Activated gamma-delta T cell treated with Interleukin-2 at 50 U/mL for 16 hours (primary cell): ENCODE measurements at places on chromosomes 4 and X.

DNA sequence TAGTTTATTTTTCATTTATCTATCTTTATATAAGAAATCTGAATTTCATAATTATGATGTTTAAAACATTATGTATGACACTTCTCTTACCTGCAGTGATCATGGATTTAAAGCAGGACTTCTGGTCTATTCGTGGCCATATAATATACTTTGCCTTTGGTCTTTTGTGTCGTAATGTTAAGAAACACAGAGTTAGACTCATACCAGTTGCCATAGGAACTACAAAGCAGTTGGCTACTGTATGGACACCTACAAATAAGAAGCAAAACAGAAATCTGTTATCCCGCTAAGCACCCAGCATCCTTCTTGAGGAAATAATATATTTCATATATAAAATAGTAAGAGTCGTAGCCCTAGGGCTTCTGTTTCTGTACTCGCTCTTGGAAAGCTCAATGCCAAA lies 4.3 kb downstream of the SEPSECS start:
- no peak for DNase-seq

DNA sequence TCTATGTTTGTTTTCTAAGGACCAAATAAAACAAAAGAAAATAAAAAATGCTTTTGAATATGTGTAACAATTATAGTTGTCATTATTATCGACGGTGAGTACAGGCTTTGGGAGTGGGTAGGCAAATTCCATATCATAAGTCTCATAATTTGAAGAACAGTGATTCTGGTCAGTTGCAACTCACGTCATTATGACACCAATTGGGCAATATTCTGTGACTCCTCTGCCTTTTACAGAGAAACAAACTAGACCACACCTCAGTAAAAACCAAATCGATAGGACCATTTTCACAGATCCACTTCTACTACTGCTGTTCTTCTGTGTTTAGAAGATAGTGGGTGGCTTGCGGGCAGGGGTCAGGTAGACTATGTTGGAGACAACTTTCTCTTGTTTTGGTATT lies 250.1 kb downstream of the C4orf33 start:
- DNase-seq: no peak

DNA sequence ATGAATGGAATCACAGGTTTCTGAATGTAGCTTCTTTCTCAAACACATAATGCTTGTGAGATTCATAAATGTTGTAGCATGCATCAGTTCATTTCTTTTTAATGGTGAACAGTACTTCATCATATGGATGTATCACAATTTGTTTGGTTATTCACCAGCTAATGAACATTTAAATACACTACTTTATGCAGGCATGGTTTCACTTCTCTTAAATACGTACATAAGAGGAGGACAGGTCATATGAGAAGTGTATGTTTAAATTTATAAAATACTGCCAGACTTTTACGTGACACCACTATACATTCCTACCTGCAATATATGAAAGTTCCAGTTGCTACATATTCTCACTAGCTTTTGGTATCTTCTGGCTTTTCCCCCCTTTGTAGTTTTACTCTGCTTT lies 65.4 kb downstream of the ANKRD17 start:
- no peak for DNase-seq

DNA sequence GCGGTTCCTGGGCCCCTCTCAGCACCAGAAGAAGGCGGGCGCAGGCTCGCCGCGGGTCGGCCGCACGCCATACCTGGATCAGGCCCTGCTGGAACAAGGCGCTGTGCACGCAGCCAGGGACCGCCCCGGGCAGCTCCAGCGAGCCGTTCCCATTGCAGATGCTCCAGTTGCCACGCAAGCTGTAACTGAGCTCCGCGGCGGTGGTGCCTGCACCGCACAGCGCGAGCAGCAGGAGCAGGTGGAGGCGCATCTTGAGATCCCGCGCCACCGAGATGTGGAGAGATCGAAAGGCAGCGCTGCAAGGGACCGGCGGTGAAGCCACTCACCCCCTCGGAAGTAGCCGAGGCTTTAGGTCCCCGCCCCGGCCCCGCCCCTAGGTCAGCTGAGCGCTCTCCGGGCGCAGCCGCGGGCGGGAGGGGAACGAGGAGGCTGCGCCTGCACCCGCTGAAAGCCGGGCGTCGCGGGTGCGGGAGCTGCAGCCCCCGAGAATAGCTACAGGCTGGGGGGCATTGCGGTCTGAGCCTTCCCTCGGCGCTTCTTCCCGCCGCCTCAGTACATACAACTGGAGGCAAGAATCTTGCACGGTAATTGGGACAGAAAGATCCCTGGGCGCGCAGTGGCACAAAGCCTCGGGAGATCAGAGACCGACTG lies at the start of gene MANBA:
MANBA (minus strand) TSS at position 324 of the 651 bp plus-strand sequence; CDS start at position 250, 74 bp downstream.
- peak; percentile 82 for DNase-seq

DNA sequence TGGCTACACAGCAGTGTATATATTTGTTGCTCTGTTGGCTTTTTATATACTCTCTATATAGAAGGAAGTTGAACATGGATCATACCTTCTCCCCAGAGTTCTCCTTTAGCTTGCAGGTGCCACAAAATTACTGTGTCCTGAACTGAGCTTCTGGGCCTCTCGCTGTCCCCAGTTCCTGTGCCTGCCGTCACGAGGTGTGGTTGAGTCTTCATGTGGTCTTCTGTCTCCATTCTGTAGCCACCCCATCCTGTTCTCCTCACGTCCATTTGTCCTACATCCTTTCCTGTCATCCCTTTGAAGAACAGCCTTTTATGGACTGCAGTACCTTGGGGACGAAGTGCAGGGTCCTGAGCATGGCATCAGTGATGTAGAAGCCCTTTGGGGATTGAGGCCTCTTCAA lies 14.5 kb downstream of the TMEM131L start:
- no peak for DNase-seq

- no peak for DNase-seq
These were observed 51.5 kb downstream of the PSAPL1 start for GRCh38 chr4:7383266-7383665.

DNA sequence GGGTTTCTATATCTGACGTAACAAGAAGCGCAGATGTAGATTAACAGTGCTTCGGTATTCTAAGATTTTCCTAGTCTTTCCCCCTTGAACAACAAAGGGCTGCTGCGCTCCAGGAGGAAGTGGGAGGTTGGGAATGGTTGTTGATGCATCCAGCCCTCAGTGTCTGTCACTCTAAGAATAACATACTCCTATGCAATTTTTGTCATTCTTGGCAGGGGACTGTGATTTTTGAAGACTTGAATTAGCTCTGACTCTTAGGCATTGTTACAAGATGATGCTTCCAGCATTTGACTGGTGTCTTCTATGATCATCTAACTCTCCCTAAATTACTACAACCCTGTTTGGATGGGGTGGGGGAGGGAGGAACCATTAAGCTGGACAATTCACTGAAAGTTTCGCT lies 394.2 kb downstream of the ARHGAP24 start:
- DNase-seq: no peak

DNA sequence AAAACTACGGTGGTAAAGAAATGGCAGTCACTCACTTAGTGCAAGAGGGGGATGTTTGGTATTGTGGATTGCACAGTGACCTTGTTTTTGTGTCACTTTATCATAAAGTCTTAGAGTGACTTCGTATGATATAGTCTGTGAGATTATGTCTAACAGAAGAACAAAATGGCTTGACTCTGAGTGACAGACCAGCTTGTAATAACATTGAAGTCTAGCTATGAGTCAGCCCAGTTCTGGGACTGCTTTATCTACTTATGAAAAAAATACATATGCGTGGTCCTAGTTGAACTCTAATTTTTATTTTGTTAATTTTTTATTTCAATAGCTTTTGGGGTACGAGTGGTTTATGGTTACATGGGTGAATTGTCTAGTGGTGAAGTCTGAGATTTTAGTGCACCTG lies 20.0 kb downstream of the DCLK2 start:
- no peak for DNase-seq

- no peak for DNase-seq
These were observed 51.2 kb downstream of the RPGR start for GRCh38 chrX:38276089-38276488.

GRCh38 chr4:113591982-113592381 lies 169.6 kb downstream of the CAMK2D start:
- no peak for DNase-seq

DNA sequence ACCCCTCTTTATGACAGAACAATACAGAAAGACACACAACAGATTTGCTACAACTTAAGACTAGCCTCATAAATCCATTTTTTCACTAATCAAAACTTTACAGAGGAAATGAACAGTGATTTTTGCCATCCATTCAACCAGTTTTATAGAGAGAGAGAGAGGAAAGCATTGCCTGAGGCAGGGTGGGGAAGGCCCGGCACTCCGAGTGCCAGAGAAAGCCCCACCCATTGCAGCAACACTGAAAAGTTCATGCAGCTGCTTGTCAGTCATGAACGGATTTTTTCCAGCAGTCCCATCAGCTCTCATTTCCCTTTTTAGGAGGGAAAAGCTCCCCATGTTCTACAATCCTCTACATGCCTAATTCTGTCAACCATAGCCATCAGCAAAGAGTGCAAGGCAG lies 236.9 kb downstream of the CHIC1 start:
- DNase-seq: no peak

DNA sequence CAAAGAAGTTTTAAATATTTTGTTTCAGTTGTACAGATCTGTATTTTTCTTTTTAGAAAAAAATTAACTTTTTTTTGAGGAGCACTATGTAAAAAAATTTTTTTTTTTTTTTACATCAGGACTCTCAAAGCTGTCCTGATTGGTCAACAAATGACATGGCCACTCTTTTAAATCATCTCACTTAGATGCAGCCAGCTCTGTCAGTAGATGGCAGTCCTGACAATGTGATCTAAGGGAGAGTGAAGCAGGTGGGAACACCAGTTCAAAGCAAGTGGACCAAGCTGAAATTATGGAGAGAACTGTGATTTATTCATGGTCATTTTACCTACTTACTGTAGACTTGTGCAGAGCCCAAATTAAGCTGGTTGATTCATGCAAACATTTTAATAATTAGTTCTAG lies 174.7 kb upstream of the GPRIN3 start:
- no peak for DNase-seq

- no peak for DNase-seq
These were observed 139.1 kb upstream of the ZIC3 start for GRCh38 chrX:137426695-137427425.

- DNase-seq: no peak
These were observed 9.9 kb upstream of the WDR45 start for GRCh38 chrX:49089553-49089952.
